ENCODE measurements at places on chromosomes 13 and 19.

GRCh38 chr19:29302002-29302928, 89.3 kb upstream of the UQCRFS1 start:
- no peak for DNase-seq

- no peak for DNase-seq
Observed at GRCh38 chr13:36875961-36876360, 44.1 kb downstream of the SMAD9 start.

DNA sequence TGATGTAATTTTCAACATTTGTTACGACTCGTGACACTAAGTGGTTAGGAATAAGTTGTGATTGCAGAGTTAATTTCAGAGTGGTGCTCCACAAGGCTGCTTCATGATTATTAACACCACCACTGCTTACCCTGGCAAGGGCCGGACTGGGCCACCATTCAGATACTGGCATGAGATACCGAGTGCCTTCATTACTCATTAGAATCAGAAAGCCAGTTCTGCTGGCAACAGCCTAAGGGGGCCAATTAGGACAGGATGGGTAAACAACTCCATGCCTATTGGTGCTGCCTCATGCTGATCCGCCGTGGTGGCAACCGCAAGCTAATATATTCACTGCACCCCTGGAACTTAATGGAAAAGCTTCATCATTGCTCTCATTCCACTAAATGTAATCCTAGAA, 575.1 kb downstream of the EFNB2 start:
- DNase-seq: no peak

DNA sequence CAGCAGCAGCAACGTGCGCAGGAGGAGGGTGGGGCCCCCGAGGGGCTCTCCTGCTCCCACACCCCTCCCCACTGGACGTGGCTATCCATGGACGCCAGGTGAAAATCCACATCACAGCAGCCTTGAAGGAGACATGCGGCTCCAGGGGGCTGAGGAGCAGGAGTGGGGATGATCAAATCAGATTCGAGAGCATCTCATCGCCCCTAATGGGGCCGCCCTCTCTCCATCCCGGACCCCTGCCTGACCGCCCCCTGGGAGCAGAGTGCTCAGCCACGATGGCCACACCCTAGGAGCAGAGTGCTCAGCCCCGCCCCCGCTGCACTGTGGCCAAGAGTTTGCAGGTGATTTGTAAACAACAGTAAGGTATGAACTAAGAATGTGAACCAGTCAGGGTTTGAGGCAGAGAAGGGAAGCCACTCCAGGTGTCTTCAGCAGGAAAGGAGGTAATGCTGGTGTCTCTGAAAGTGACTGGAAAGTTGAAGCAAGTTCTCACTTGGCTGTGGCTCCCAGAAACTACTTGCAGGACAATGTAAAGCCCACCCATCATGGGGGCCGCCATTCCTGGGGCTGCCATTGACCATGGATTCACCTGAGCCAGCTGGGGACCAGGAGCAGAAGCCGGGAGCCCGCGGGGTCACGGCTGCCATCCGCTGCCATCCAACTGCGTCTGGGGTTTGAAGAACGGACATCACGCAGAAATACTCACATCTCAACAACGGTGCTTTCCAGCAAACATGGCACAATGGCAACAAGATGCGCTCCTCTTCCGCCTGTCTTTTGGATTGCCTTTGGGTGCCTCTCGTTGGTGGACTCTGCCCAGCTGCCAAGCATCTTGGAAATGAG, 71.8 kb downstream of the SPACA7 start:
- DNase-seq: no peak

DNA sequence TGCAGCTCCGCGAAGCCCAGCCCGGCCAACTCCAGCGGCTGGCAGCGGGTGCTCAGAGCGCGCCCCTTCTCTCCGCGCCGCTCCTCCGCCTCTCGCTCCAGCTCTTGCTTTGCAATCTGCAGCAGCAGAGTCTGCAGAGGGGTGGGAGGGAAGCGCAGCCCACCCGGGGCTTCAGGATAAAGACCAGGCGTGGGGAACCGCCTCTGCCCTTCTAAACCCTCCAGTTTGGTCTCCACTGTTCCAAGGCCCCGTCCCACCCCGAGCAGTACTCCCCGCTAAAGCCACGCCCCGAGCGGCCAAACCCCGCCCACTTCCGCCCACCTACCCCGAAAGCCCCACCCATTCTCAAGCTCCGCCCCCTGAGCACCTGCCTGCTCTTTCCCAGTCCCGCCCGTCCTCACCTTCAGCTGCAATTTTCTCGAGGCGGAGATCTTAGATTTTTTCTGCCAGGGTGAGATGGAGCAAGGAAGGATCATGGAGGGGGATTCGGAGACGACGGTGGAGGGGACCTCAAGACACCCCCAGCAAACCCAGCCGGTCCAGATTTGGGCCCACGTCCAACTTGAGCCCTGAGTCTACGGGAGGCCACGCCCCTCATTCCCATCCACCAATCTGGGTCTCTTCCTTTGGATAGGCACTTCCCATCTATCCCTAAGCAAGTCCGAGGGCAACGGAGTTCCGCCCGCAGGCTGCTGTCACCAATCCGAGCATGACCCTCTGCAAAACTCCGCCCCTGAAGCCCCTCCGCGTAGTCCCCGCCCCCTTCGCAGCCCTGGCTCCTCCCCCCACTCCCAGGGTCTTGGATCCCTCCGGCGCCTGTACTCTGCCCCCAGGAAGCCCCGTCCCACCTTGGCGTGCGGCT, 1.1 kb downstream of the TNNI3 start:
- no peak for DNase-seq

DNA sequence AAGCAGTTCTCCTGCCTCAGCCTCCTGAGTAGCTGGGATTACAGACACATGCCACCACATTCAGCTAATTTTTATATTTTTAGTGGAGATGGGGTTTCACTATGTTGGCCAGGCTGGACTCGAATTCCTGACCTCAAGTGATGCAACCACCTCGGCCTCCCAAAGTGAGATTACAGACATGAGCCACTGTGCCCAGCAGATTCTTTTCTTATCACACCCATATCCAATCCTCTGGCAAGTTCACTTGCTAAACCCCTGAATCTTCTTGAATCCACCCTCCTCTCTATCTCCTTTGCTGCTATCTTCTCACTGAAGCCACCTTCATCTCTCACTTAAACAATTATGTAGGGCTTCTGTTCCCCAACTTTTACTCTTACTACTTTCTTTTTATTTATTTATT, 17.5 kb downstream of the TMEM143 start:
- DNase-seq: no peak

- DNase-seq: no peak
Observed at GRCh38 chr19:10245189-10245939, 6.7 kb upstream of the MRPL4 start.

- no peak for DNase-seq
Observed at GRCh38 chr13:36353001-36353400, 6.8 kb upstream of the SPART start.

DNA sequence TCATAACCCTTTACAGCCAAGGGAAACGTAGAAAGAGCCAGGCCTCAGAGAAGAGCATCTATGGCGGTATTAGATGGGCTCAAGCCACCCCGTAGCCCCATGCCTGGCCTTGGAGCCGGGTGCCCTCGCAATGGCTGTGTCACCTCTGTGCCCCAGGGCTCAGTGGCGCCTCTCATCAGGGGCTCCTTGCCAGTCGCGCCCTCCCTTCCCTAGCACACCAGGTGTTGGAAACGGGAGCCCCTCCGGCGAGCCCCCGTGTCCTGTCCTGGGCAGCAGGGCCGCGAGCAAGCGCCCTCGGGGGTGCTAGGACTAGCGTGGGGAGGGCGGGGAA, 453 bp downstream of the ZNF256 start:
- no peak for DNase-seq

GRCh38 chr19:10896851-10897526, 25.6 kb downstream of the CARM1 start:
- DNase-seq: no peak

GRCh38 chr13:51806566-51806965, 2.6 kb upstream of the DHRS12 start:
- no peak for DNase-seq

DNA sequence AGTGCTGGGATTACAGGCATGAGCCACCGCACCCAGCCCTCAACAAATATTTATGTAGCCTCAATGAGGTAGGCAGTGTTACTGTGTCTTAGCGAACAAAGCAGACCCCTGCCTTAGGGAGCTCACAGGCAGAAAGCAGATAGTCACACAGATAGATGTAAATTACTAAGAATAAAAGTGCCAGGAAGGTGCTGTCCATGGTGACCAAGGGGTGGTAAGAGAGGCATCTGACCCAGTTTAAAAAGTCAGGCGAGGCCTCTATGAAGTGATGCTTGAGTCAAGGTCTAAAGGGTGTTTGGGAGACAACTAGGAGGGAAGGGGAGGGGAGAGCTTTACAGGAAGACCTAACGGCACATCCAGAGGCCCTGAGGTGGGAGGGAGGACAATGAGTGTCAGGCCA, 12.4 kb upstream of the CACNG7 start:
- no peak for DNase-seq

GRCh38 chr19:5925830-5926427, 11.9 kb downstream of the CAPS start:
- DNase-seq: no peak

DNA sequence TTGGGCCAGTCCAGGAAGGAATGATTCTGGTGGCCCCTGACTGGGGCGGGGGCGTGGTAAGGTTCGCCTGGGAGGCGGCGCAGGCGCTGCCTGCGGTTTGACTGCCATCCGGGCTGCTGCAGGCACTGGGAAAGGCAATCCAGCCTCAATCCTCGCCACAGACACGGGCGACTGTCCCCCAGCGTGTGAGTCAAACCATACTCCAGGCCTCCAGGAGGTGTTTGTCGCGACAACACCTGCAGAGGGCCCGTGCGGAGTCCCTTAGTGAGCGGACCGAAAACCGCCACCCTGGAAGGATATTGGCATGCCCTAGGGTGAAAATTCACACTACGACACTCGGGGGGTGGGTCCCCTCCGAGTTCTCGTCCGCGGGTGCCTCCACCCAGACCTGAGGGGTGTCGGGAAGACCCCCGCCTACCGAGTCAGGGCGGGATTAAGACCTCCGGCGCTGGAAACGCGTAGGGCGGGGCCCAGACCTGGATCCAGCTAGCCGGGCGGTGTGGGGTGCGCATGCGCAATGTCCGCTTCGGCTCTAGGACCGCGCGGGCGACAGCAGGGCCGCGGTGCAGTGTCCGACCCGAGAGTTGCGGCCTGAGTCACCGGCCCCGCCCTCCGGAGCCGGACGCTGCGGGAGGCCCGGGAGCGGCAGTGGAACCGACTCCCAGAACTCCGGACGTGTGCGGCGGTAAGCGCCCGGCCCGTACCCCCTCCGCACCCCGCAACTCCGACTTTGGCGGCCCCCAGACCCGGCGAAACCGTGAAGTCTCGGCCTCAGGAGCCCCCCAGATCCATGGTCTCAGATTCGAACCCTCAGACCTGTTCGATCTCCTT, at the start of gene CAPNS1:
Gene CAPNS1, plus strand, starts transcription at position 594 of the 831 bp plus-strand sequence. CDS start 946 bp downstream, outside the sequence.
- DNase-seq: peak; percentile 98

Measured in H54 (cell line).